ENCODE measurements at places on chromosomes 12 and 14. TPM values are rescaled to one million over a fixed set of nuclear protein-coding genes. Genes with fewer than 3 reads are reported as not detected.

MYL6B gene
- 112 TPM for total RNA-seq

TCP11L2 gene
- 25.3 TPM for total RNA-seq

ZC2HC1C gene
- total RNA-seq: 0.39 TPM

CDK17 gene
- total RNA-seq: 70.5 TPM

CBLN3 gene
- 5.3 TPM for total RNA-seq

C12orf50 gene
- total RNA-seq: not detected

KRT6A gene
- 20.6 TPM for total RNA-seq

OVCH1 gene
- 0.08 TPM for total RNA-seq

KRT71 gene
- total RNA-seq: not detected

CMKLR1 gene
- total RNA-seq: 0.13 TPM

AICDA gene
- total RNA-seq: not detected

NID2 gene
- 178 TPM for total RNA-seq

PDZRN4 gene
- total RNA-seq: 0.08 TPM

FAM181A gene
- total RNA-seq: not detected

TMEM233 gene
- total RNA-seq: not detected

CLEC1A gene
- 0.13 TPM for total RNA-seq

CCDC38 gene
- not detected for total RNA-seq

TAC3 gene
- not detected for total RNA-seq
